ENCODE measurements at places on chromosomes 16 and 17. TPM values are rescaled to one million over a fixed set of nuclear protein-coding genes. Genes with fewer than 3 reads are reported as not detected.
A peak's percentile ranks its signal among the peaks of the same experiment; 100 is the strongest.

GRCh38 chr16:1817276-1817589 is 9.4 kb downstream of the HAGH start:
- no peak for DNase-seq

DNA sequence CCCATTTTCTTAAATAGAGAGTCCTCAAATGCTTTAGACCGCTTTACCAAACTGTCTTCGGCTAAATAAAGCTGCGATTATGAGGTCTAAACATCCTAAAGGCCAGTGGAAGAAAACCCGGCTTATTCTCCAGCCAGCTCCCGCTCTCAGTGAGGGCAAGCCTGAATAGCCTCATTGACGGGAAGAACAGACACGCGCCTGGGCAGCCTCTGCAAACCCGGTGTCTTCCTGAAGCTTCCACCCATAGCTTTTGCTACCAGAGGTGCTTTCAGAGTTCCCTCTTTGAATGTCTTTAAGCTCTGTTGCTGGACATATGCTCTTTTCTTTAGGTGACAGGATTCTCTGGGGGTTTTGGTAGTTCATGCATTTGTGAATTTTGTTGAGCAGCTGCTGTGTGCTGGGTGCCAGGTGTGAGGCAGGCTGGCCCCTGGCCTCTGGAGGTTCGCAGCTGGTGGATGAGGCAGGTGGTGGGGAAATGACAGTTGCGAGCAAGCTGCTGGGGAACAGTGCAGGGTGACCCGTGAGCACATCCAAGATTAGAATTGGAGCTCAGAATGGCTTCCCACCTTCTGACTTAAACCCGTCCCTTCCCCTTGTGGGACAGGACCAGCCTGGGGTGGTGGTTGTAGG is 44.7 kb downstream of the CRISPLD2 start:
- no peak for DNase-seq

- no peak for DNase-seq
Measured at GRCh38 chr17:73301369-73301768, 10.4 kb downstream of the CDC42EP4 start.

DNA sequence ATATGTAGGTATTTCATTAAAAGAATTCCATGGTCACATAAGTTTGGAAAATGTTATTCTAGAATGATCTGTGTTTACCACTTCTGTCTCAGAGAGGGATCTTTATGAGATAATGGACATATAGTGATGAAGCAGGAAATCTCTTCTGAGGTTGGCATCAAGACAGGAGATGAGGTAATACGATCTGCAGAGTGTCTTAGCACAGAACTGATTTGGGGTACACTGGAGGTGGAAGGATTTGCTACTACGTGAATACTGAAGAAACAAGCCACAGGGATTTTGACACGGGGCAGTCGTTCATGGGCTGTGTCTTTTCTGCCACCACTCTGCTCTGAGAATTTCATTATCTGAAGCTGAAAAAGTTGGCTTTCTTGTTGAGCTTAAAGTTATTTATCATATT is 5.5 kb downstream of the CBFB start:
- DNase-seq = no peak

DNA sequence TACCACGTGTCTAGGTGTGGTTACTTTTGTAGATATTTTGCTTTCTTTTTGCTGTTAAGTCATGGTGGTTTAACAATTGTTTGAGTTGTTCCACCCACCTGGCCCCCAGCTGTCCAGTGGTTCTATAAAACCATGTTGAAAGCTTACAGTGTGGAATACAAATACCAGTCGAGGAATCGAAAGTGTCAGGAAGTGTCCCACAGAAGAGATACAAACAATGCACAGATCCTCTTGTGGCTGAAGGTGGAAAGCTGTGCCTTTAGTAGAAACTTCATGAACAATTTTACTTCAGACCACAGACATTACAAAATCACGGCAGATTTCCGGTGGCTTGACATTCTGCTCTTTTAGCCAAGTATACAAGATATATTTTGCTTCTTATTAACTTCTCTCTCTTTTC is 782.4 kb upstream of the SOX9 start:
- DNase-seq = no peak

The CRHR1 gene
- total RNA-seq = not detected

- peak; percentile 55 for DNase-seq
Measured at GRCh38 chr17:73232587-73233373, 28.9 kb downstream of the CPSF4L start.

DNA sequence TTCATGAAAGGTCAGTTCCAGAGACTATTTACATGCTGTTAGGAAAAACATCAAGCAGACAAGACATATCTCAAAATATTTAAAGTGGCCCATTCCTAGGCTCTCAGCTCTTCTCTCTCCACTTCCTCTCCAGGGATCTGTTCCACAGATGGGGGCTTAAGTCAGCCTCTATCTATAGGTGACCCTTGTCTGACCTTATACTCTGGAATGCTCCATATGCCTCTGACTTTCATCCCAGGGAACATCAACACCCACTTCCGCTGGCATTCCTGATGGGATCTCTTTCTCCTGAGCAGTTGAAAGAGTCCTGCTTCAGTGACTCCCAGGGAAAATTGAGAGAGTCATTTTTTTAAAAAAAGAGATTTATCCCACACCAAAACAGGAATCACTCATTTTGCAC is 11.5 kb upstream of the WIPI1 start:
- DNase-seq = no peak

DNA sequence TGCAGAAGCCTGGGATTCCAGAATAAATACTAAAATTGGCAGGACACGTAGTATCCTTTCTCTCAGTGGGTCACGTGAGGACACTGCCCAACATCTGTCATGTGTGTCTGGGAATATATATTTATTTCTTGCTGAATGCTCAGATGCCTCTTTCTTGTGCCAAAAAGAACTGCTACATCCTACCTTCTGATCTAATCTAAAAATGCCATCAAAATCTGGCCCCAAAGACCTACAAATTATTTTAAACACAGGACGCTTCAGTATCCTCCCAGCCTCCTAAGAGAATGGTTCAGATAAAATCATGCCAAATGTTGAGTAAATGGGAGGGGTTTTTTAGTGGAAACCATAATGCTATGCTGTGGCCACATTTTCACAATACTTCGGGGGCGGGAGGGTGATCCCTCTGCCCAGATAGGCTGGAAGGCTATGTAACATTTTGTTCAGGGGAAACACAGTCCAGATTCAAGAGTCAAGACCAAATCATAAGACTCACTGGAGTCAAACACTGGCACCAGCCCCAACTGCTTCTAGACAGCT is 22.9 kb upstream of the CORO6 start:
- peak; percentile 26 for DNase-seq

- DNase-seq = peak; percentile 39
Measured at GRCh38 chr17:51427323-51427811, 167.0 kb downstream of the UTP18 start.

The ABCA9 gene
- not detected for total RNA-seq

GRCh38 chr17:37100231-37100630 is 151.5 kb downstream of the AATF start:
- DNase-seq = no peak

DNA sequence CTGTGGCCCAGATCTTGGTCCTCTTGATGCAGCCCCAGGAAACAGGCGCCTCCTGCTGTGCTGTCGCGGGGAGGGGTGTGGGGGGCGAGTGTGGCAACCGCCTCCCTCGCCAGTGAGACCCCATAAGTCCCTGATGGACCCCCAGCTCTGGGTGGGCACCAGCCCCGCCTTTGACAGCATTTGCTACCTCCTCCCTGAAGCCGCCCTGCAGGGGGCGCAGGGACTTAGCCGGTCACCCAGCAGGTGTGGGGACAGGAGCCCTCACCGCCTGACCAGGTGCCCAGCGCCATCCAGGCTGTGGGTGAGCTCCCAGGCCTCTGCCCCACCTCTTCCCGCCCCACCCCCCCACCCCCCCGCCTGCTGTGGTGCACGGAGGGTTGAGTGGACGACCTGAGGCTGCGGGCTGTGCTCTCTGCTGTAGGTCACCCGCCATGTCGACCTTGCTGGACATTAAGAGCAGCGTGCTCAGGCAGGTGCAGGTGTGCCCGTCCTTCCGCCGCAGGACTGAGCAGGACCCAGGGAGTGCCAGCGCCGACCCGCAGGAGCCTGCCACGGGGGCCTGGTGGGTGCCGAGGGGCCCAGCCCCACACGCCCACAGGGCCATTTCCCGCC is 4.8 kb downstream of the BAIAP3 start:
- peak; percentile 50 for DNase-seq

- no peak for DNase-seq
Measured at GRCh38 chr16:83974475-83974874, 6.4 kb downstream of the NECAB2 start.

The HSBP1 gene
- total RNA-seq = 74.7 TPM

The ST6GALNAC1 gene
- total RNA-seq = 2.3 TPM

The TPSD1 gene
- total RNA-seq = not detected

The PIGS gene
- 38.6 TPM for total RNA-seq

The SOST gene
- not detected for total RNA-seq

DNA sequence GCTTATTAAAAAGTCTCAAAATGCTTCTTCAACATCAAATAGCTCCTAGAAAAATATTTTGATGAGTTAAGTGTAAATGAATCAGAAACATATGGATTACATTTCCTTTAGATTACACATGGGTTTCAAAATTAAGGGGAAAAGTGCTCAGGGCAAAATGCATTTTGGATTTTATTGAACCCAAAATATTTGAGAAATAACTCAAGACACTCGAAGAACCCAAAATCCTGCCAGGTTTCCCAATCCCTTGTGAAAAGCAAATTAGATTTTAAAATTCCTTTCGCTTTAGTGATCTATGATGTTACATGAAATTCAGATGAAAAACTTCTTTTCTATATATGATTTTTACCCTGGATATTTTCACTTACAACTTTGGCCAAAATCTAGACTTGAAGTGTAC is 847.4 kb upstream of the SOX9 start:
- DNase-seq = no peak

The IL34 gene
- not detected for total RNA-seq

DNA sequence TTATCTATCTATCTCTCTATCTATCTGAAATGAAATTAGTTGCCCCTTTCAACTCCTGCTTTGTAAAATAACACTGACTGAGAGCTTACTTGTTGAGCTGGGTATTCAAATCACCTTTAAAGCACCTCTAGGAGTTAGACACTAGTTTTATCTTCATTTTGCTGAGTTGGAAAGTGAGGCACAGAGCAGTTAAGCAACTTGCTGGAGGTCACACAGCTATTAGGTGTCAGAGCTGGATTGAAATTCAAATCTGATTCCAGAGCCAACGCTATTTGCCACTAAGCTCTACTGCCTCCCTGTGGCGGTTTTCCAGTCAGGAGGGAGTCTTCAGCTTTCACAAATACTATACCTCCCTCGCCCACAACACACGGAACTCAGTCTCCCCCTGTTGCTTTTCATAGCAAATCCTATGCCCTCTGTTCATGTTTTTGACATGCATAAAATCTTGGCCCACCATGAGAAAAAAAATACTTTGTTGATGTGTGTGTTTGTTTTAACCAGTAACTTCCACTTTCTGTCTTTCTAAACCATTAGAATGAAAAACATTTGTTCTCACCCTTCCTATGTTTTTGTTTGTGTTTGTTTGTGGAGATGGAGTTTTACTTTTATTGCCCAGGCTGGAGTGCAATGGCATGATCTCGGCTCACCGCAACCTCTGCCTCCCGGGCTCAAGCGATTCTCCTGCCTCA is 74.8 kb upstream of the SMURF2 start:
- DNase-seq = peak; percentile 74

The DNAH9 gene
- not detected for total RNA-seq

GRCh38 chr17:82619641-82620040 is 28.6 kb downstream of the WDR45B start:
- DNase-seq = no peak

GRCh38 chr16:85568519-85568918 is 44.6 kb upstream of the GSE1 start:
- DNase-seq = no peak

DNA sequence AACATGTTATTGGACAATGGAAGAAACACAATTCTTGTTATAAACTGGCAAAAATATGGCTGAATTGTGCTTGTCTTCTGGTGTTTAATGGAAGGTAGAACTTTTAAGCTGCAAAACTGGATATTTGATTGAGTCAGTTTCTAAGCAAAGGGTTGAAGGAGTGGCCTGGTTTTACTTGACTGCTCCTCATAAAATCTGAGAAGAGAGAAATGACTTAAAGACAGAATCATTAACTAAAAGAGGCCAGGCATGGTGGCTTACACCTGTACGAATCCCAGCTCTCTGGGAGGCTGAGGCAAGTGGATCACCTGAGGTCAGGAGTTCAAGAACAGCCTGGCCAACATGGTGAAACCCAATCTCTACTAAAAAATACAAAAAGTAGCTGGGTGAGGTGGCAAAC is 770.7 kb downstream of the CDH11 start:
- DNase-seq = no peak

DNA sequence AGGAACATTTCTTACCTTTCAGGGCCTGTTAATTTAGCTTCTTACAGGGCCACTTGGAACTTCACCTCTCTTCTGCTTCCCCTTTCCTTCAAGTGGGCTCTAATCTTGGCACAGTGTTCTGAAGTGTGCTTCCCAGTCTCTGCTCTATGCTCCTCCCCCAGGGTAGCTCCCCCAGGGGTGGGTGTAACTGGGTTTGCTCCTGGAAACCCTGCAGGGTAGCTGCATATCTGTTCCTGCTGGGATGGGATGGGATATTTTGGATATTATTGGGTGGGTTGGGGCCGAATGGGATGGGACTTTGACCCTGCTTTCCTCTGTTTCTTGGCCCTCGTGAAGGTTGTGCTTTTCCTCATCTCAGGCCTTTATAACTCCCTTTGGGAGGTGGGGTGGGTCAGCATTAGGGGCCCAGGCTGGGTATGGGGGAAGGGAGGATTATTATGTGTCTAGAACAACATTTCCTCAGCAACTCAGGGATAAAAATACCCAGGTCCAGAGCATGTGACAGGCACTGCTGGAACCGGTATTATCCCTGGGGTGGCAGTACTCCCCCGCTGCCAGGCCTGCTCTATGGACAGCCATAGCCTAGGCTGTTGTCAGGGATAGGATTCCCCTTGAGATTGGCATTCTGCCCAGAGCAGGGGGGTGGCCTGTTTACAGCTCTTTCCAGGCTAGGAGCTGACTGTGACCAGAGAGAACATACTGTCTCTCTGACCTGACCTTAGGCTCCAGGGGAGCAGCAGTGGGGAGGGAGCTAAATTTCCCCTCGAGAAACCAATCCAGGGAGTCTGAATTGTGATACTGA is 5.0 kb downstream of the NFE2L1 start:
- no peak for DNase-seq

GRCh38 chr17:62968445-62968923 is 2.4 kb downstream of the TANC2 start:
- peak; percentile 58 for DNase-seq
